ENCODE measurements at places on chromosomes 3 and 15.

- DNase-seq, result no peak
Measured at GRCh38 chr3:18732474-18732873, 307.3 kb upstream of the SATB1 start.

DNA sequence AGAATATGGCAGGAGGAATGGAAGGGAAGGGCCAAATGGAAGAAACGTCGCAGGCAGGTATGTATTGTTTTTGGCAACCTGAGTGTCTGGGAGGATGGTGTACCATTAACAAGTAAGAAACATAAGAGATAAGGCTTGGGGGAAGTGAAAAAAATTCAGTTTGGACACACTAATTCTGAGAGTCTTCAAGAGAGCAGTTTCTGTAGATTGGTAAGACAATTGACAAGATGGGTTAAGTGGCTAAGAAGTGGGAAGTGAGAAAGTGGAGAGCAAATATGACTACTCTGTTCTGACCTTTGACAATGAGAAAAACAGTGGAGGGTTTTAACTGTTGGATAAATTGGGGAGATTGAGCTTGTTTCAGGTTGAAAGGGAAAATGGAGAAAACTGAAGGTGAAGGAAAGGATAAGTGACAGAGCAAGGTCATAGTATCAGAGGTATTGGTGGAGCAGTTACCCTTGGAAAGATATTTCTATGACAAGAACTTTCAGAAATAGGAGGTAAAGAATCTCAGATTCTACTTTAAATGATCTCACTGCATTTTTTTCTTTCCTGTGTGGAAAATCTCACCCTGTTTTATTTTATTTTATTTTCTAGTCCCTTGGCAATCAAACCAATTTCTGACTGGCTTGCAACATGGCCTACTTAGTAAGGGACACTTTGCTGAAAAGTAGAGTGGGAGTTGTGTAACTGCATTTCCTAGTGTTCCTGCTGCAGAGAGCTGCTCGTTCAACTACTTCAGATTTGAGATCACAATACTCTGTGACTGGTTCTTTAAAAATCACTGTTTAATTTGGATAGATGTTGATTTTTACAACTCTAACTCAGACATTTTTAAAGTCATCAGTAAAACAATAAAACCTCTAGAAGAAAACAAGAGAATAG is 23.1 kb upstream of the GABPB1 start:
- no peak for DNase-seq

DNA sequence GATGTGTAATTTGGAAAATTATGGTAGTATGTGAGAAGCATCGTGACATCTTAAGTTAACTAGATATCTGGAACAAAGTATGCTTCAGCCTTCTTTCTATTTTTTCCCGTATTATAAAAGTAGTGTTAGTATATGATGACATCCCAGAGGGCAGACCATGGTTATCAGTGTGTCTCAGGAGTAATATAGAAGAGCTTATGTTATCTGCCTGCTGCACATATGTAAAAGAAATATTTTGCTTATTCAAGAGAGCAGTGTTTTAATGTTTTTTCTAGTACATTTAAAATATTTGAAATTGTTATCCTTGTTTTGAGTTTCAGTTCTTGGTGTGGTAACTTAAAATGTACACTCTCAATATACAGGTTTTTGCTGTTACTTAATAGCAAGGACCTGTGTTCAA is 24.1 kb downstream of the PLCL2 start:
- no peak for DNase-seq

DNA sequence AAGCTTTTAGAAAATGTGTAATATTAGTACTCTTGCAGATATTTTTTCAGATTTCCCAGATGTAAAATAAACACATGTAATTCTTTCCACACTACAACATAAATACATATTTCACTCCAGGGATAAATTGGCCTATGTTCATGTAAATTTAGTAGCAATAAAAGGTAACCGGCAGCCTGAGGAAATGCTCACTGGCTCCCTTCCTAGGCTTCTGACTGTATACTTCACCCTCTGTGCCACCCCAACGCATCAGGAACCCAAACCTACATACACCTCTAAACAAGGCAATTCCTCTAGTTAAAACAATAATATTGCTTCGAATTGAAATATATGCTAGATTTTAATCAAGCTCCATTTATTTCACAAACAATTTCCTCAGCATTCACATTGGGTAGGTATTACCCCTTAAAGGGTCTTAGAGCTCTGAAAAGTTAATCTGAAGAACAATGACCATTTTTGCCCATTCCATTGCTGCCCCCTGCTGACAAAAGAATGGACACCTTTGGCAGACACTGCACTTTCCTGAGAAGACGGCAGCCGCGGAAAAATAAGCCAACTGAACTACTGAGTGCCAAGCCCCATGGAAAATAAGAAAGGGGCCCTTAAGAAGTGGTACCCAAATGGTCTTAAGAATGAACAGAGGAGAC is 212.5 kb downstream of the OSBPL10 start:
- no peak for DNase-seq

DNA sequence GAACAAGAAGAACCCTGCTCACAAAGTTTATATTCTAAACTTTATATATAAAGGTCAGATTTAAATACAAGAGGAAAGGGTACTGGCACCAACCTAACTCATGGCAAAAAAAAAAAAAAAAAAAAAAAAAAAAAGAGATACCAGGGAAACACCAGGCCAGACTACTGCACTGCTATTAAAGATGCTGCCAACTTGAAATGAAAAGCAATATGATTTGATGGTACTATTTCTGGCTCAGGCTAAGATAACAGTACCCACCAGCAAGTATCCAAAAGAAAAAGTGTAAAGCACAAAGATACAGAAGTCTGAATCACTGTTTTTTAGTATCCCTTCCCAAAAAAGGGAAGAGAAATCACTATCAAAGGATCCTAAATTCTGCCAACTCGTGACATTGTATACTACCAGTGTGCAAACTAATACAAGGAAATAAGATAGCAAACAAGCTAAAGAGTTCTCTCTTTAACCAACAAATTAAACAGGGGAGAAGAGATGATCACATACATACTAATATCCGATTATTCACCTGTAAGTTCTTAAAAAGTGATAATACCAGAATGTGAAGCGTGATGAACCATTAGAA is 28.4 kb downstream of the PEAK1 start:
- no peak for DNase-seq

GRCh38 chr3:158559504-158559903 is 11.5 kb upstream of the MLF1 start:
- DNase-seq, result no peak

DNA sequence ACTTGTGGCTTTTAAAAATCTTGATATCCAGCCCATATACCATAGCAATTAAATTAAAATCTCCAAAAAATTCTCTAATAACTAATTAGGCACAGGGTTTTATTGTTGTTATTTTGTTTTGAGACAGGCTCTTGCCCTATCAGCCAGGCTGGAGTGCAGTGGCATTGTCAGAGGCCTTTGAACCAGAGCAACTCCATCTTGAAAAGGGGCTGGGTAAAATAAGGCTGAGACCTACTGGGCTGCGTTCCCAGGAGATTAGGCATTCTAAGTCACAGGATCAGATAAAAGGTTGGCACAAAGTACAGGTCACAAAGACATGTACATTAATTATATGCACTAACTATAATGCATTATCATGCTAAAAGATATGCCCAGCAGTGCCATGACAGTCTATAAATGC is 31.2 kb upstream of the ACP3 start:
- no peak for DNase-seq

DNA sequence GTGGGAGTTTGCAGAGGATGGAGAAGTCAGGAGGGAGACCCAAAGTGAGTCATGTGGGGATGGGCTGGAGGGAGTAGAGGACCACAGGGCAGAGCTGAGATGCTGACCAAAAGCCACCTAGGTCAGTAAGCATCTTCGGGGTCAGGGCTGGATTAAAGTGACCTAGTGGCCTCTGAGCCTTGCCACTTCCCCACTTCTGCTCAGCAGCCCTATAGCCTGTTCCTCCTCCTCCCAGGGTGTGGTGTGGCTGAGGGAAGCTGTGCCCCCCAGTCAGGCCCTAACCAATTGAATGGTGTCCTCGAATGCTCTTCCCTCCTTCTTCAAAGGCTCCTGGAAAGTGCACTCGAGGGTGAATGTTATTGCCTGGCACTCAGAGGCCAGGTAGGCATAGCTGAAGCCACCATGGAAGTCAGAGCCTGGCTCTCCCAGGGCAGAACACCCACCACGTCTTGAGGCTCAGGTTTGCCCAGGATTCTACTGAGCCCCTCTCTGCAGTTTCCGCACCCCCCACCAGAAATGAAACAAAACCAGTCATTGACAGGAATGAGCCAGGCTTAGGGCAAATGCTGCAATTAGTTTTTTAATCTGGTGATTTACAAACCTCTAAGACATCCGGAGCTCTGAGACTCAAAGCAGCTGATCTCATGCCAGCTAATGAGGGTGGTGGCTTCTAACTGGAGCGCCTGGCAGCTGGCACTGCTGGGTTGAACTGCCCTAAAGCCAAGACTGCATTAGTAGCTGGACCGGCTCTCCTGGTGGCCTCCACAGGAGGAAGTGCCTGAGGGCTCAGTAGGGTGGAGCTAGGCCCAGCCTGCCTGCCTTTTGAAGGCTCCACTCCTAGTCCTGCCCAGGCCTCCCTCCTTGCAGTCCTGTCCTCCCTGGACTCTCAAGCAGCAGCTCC is 26.0 kb upstream of the VIPR1 start:
- no peak for DNase-seq

GRCh38 chr3:24220859-24221657 is 273.6 kb downstream of the THRB start:
- DNase-seq, result no peak

DNA sequence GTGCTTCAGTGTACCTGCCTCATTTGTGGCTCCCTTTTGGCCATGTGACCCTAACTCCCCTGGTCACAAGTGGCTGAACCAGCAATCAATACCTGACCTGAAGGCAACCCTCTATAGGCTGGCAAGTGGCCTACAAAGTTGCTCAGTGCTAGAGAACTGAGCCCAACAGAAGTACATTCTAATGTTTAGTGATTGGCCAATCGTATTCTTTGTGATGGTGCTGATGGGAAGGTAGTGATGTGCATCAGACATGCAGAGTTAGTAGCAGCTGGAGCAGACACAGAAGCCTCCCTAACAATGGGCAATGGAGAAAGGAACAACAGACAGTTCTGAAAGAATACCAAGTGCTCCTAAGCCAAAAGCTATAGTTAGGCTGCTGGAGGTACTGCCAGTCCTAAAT is 10.4 kb upstream of the ATOSA start:
- DNase-seq, result no peak

DNA sequence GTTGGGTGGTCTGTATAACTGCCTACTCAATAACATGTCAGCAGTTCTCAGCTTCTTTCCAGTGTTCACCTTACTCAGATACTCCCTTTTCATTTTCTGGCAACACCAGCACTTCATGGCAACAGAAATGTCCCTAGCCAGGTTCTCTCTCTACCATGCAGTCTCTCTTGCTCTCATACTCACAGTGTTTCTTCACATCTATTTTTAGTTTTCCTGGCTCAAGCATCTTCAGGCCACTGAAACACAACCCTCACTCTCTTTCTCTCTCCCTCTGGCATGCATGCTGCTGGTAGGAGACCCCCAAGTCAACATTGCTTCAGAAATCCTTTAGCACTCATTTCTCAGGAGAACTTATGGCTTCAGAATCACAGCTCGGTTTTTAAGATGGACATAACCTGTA is at the start of gene CAPN3:
Gene CAPN3 (plus strand): TSS at position 253 of the 400 bp plus-strand sequence. CDS start 305 bp downstream, outside the sequence.
- DNase-seq, result no peak

DNA sequence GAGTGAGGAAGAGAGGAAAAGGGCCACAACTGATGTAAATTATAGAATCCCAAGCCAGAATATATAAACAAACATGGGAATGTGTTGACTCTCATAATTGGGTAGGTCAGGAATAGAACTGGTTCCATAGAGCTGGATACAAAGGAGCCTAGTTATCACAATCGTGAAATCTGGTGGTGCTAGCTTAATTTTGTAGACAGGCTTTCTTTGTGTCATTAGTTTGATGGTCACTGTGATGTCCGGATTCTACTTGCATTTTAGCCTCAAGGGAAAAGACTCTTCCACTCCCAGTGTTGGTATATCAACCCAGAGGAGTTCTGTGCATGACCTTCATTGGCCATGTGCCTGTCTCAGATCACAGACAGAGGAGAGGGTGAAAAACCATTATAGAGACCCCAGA is 81.8 kb downstream of the NLGN1 start:
- DNase-seq, result no peak

- no peak for DNase-seq
Measured at GRCh38 chr3:59867185-59868002, 817.6 kb upstream of the CFAP20DC start.

DNA sequence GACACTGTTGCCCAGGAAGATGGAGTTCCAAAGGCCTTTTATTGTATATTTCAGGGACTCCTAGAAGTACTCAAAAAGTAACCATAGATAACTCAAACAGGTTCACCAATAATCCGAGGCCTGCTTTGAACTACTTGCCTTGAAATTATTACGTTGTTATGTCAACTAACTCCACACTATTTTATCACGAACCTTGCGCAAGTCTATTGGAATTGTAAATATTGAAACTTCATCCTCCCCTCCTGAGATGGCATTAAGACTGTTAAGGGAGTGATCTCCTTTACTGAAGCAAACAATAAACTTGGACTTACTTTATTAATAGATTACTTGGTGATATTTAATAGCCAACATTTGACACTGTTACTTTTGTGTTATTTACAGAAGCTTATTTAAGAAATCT is 199.6 kb upstream of the GADL1 start:
- DNase-seq, result no peak

DNA sequence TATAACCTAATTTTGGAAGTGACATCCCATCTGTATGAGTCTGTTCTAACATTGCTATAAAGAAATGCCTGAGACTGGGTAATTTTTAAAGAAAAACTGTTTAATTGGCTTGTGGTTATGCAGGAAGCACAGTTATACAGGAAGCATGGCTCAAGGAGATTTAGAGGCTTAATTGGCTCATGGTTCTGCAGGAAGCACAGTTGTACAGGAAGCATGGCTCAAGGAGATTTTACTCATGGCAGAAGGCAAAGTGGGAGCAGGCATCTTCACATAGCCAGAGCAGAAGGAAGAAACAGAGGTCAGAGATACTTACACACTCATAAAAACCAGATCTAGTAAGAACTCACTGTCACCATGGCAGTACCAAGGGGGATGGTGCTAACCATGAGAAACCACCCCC is 193.1 kb upstream of the ADAMTS9 start:
- DNase-seq, result no peak

GRCh38 chr3:194514626-194515025 is 27.8 kb upstream of the ATP13A3 start:
- DNase-seq, result no peak
